ENCODE measurements at places on chromosomes 2 and 18. TPM values are rescaled to one million over a fixed set of nuclear protein-coding genes. Genes with fewer than 3 reads are reported as not detected.

- H3K27ac ChIP-seq, result no peak overlapping the region
- no peaks in the 10 kb centered on the region for H3K36me3 ChIP-seq
- DNase-seq, result no peak
- no peak overlapping the region for H3K4me3 ChIP-seq
Measured at GRCh38 chr2:156077041-156077742, 255.3 kb downstream of the NR4A2 start.

The TBR1 gene
- not detected for polyA plus RNA-seq

- peak overlapping the region; percentile 40 for H3K4me3 ChIP-seq
- peak overlapping the region; percentile 92 for H3K27ac ChIP-seq
- H3K4me1 ChIP-seq, result peaks cover 63% of the 10 kb centered on the region
- H3K27me3 ChIP-seq, result peaks cover 79% of the 10 kb centered on the region
- H3K36me3 ChIP-seq, result no peaks in the 10 kb centered on the region
Measured at GRCh38 chr2:66578687-66579106, 143.8 kb downstream of the MEIS1 start.

- H3K27me3 ChIP-seq, result no peaks in the 10 kb centered on the region
- no peak overlapping the region for H3K27ac ChIP-seq
- peaks cover 81% of the 10 kb centered on the region for H3K4me1 ChIP-seq
- H3K4me3 ChIP-seq, result no peak overlapping the region
Measured at GRCh38 chr18:48944634-48945033, 6.1 kb downstream of the SMAD7 start.

The IL18RAP gene
- polyA plus RNA-seq, result 0.09 TPM

DNA sequence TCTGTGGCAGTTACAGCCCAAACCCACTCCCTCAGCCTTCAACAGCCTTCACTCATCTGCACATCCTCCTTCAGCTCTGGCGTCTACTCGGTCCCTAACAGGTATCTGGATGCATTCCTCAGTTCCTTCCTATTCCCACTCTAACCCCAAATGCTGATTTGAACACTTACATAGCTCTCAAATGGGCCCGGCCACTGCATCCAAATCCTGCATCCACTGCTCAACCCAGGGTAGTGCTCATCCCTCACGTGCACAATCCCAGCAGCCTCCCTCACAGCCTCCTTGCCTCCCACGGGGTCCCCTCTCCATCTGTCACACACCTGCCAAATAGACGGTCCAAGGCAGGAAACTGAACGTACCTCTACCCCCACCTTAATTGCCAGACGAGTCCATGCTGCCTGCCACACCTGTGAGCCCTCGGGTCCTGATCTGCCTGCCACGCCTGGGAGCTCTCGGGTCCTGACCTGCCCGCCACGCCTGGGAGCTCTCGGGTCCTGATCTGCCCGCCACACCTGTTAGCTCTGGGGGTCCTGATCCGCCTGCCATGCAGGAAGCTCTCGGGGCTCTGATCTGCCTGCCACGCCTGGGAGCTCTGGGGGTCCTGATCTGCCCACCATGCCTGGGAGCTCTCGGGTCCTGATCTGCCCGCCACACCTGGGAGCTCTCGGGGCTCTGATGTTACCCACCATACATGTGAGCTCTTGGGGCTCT lies 9.9 kb downstream of the OR6B3 start:
- H3K36me3 ChIP-seq, result no peaks in the 10 kb centered on the region
- peaks cover 8% of the 10 kb centered on the region for H3K27me3 ChIP-seq
- H3K27ac ChIP-seq, result no peak overlapping the region
- DNase-seq, result no peak

The TPRKB gene
- 55.4 TPM for polyA plus RNA-seq

The XIRP2 gene
- polyA plus RNA-seq, result 0.39 TPM

DNA sequence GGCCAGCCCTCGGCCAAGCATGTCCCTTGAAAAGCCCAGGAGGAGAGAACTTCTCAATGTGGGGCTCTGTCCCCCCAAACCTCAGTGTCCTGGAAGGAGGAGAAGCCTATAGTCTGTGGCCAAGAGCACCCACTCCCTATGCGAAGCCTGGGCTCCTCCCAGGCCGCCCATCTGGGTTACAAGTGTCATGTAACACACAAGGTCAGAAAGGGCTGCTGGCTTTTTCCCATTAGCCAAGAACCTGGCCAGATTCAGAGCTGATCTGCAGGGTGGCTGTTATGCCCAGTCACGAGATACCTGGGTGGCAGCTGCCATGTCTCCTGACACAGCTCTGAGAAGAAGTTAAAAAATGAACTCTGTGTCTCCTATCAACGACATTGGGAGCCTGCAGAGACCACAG lies 170.7 kb downstream of the TNS1 start:
- peaks cover 28% of the 10 kb centered on the region for H3K4me1 ChIP-seq
- H3K4me3 ChIP-seq, result no peak overlapping the region
- no peaks in the 10 kb centered on the region for H3K27me3 ChIP-seq

DNA sequence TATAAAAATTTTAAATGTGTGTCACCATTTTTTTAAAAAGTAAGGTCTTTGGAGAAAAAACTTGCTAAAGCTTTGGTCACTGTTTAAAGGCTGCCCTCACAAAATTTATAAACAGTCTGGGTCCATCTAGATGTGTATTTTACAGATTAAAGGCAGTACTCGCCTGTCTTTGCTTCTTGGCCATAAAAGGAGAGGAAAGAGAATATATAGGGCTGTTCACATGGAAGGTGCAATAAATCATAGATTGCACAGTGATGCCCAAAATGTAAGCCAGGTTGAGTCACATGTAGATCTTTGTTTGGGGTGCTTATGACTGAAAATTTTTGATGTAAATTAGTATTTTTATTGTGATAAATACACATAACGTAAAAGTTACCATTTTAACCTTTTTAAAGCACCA lies 55.6 kb downstream of the MTCL1 start:
- H3K4me3 ChIP-seq, result no peak overlapping the region
- no peak overlapping the region for H3K27ac ChIP-seq

The TSGA10 gene
- polyA plus RNA-seq, result 9.9 TPM

DNA sequence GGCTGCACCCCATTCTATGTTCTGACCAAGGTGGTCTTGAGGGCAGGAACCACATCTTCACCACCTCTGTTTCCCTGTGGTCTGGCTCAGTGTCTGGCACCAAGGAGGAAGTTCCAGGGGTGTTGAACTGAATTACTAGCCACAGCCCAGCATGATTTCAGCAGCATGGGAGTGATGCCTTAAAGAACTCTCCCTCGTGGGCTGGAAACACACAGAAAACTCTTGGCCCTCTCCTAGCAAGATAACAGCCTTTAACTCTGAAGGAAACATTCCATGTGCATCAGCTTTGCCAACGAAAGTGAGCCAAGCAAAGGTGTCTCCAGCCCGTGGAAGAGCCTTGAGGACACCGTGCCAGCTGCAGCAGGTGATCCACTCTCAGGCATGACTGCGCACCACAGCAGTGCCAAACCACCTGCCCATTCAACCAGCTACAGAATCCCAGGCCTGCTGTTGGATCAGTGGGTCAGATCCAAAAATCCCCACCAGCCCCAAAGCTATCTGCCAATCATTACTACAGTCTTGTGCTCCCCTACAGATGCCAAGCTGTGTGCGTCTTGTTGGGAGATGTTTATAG lies 124.8 kb downstream of the TTC32 start:
- no peak overlapping the region for H3K27ac ChIP-seq
- no peak overlapping the region for H3K4me3 ChIP-seq
- H3K27me3 ChIP-seq, result no peaks in the 10 kb centered on the region
- no peak for DNase-seq
- peaks cover 4% of the 10 kb centered on the region for H3K4me1 ChIP-seq

The CYBRD1 gene
- polyA plus RNA-seq, result 20.7 TPM

GRCh38 chr2:204753841-204754240 lies 208.6 kb downstream of the PARD3B start:
- H3K27ac ChIP-seq, result no peak overlapping the region
- H3K4me1 ChIP-seq, result no peaks in the 10 kb centered on the region
- no peaks in the 10 kb centered on the region for H3K36me3 ChIP-seq

DNA sequence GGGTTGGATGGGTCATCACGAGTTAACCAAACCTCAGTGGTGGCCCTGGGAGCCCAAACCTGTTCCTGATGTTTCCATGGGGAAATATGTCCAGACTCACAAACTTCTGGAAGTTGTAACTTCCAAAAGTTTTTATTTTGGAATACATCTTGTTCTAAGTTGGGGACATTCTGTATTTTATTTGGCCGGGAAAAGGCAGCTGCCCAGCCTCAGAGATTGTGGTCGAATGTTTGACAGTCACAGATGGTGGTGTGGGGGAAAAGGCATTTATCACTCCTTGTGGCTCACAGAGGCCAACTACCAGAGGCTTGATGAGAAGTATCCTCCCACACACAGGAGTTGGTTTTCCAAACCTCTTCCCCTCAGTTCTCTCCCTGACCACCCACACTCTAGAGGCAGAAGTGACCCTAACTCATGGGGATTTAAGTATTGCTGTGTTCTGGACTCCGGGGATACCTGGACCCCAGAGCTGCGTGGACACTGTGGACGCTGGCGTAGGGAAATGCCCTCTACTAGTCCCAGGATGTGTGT lies 124.7 kb upstream of the PPP1CB start:
- peaks cover 12% of the 10 kb centered on the region for H3K4me1 ChIP-seq
- no peaks in the 10 kb centered on the region for H3K27me3 ChIP-seq
- H3K27ac ChIP-seq, result no peak overlapping the region
- peaks cover 3% of the 10 kb centered on the region for H3K36me3 ChIP-seq
- H3K4me3 ChIP-seq, result no peak overlapping the region

The TMEM247 gene
- polyA plus RNA-seq, result not detected

- H3K4me1 ChIP-seq, result peaks cover 16% of the 10 kb centered on the region
- H3K27me3 ChIP-seq, result no peaks in the 10 kb centered on the region
- DNase-seq, result no peak
- H3K4me3 ChIP-seq, result no peak overlapping the region
Measured at GRCh38 chr2:235055891-235056516, 104.2 kb downstream of the SH3BP4 start.

DNA sequence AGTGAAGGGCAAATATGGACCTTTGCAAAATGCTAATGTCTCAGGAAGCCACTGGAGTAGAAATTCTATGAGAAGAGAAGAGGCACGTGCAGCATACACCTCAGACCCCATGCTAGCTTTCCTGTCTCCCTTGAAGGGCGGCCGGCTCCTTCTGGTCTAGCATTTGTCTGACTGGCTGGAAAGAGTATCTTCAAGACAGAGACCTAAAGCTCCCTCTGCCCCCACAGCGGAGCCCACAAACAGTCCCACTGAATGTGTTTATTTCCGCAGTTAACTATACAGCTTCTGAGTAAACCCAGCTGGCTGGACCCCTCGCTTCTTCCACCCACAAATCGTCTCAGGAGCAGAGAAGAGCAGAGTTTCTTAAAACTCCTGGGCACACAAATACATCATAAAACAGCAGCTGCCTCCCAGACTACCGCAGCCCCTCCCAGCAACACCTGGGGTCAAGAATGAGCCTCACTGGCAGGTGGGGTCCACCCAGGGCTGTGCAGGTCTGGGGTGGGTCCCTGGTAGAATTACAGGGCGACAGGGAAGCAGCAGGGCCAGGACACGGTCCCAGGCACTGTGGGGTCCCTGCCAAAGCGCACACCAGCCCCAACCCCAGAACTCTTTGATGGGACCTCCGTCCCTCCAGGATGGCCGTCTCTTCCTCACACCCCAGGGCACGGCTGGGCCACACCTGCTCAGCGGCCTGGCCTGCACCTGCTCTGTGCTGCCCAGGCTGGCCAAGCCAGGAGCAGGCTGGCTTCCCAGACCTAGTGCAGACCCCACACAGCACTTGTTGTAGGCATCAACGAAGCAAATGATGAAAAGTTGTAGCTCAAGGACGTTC lies 103.8 kb downstream of the PXDN start:
- no peaks in the 10 kb centered on the region for H3K27me3 ChIP-seq
- peaks cover 20% of the 10 kb centered on the region for H3K4me1 ChIP-seq
- peaks cover 64% of the 10 kb centered on the region for H3K36me3 ChIP-seq
- H3K27ac ChIP-seq, result peak overlapping the region; percentile 62
- no peak for DNase-seq

DNA sequence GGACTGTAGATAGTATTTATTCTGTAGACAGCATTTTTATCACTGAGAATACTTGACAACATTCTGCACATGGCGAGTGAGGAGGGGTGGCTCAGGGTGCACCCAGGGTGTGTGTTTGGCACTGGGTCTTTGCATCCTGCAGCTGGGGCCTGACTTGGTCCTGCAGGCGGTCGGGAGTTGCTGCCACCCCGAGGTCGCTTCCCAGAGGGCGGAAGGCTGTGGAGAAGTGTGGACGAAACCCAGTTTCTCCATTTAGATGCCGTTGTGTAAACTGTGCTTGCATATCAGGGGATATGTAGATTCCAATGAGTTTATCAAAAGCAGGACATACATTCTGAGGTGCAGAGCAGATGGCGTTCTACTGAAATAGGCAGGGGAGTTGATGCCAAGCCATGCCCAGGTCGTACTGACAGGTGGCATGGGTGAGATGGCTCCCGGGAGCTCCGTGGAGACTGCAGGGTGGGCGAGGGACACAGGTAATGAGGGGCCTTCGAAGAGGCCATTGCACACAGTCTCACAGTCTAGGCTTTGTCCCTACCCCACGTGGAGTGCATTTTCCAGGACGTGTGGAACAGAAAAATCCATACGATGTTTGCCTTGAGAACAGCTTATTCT lies 74.5 kb downstream of the RTP5 start:
- no peak overlapping the region for H3K4me3 ChIP-seq
- peaks cover 11% of the 10 kb centered on the region for H3K4me1 ChIP-seq
- no peaks in the 10 kb centered on the region for H3K27me3 ChIP-seq

DNA sequence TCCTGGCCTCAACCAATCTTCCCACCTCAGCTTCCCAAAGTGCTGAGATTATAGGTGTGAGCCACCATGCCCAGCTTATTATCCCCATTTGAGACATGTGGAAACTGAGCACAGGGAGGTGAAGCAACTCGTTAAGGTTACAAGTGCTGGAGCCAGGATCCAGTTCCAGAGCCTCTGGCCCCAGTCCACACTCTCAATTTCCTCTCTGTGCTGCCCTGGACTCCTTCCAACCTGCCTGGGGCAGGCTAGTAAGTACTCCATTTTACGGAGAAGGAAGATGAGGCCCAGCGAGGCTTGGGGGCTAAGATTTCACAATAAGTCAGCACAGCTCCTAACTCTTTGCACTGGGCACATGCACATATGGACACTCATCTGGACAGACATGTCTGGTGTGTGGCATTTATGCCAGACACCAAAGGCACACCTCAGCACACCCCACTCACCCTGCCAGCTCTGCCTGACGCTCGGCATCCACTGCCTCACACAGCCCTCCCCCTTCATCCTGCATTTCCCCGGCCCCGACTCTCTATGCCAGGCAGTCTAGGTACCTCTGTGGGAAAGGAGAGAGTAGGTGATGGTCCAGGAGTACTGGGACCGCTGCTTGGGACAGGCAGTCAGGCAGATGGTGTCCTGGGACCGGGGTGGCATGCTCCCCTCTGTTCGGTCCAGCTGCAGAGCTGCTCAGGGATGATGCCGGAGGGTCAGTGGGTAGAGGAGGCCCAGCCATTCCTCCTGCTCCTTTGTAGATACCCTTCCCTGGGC lies 20.5 kb downstream of the CFAP65 start:
- no peak for DNase-seq
- H3K4me1 ChIP-seq, result peaks cover 41% of the 10 kb centered on the region
- H3K4me3 ChIP-seq, result no peak overlapping the region
- peaks cover 4% of the 10 kb centered on the region for H3K27me3 ChIP-seq
- H3K36me3 ChIP-seq, result peaks cover 6% of the 10 kb centered on the region
- H3K27ac ChIP-seq, result no peak overlapping the region

The SCTR gene
- 1.6 TPM for polyA plus RNA-seq

Data from spinal cord (tissue), 10 donors.